ENCODE measurements at places on chromosomes 7 and 10.

DNA sequence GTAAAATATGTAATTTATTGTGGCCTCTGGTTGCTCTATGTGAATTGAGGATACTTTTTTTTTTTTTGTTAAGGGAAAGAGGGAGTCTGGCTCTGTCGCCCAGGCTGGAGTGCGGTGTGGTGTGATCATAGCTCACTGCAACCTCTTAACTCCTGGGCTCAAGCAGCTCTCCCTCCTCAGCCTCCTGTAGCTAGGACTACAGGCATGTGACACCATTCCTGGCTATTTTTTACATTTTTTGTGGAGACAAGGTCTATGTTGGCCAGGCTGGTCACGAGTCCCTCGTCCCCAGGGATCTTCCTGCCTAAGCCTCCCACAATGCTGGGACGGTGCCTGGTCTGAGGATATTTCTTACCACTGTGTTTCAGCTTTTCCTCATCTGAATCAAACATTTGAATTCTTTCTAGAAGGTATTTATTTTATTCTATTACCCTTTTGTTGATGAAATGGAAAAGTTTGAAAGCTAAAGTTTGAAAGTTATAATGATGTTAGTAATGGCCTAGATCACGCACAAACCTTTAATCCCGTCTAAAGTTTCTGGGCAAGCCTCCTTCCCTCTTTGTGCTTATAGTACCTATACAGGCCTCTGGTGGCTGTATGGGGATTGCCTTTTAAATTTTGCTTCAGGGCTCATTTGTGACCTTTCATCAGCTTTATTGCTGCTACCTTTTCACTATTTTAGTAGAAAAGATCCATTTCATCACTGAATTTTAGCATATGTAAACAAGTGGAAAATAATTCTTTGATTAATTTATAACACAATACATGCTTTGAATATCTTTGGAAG is 2.0 kb downstream of the IFRD1 start:
- no peak for DNase-seq

- no peak for DNase-seq
Measured at GRCh38 chr7:150631866-150632864, at the start of gene GIMAP6. Gene GIMAP6, minus strand, starts transcription at chr7:150632385. Its CDS starts 2,243 bp downstream, at chr7:150630142.

GRCh38 chr7:2616387-2617324 is 15.1 kb upstream of the TTYH3 start:
- no peak for DNase-seq

DNA sequence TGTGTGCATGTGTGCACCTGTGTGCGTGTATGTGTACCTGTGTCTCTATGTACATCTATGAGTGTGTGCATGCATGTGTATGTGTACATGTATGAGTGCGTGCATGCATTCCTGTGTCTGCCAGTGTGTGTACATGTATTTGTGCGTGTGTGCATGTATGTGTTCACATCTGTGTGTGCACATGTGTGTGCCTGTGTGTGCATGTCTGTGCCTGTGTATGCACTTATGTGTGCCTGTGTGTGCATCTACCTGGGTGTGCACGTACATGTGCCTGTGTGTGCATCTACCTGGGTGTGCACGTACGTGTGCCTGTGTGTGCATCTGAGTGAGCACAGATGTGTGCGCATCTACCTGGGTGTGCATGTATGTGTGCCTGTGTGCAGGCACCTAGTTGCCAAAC is 102.2 kb upstream of the DIP2C start:
- no peak for DNase-seq

- no peak for DNase-seq
Measured at GRCh38 chr10:125627646-125628045, 55.3 kb downstream of the TEX36 start.

DNA sequence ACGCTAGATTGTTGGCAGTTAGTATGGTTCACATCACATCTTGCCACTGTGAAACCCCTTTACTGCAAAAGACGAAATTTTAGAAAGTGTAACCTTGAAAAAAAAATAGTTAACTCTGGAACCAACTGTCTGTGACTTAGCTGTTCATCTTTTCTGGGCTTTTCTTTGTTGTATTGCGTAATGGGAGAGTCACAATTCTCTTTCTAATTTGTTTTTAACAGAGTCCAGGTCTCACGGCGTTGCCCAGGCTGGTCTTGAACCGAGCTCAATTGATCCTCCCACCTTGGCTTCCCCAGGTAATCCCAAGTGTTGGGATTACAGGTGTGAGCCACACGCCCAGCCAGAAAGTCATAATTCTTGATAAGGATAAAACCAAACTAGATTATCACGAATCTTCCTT is 14.5 kb downstream of the UBE3C start:
- DNase-seq = no peak

All from right forelimb (tissue), 1 donor.